ENCODE measurements at places on chromosomes 5 and 9. TPM values are rescaled to one million over a fixed set of nuclear protein-coding genes. Genes with fewer than 3 reads are reported as not detected.

The ECM2 gene
- 71.3 TPM for total RNA-seq

The STPG3 gene
- total RNA-seq: not detected

The PCDHA12 gene
- total RNA-seq: 0.29 TPM

The ZNF618 gene
- total RNA-seq: 8.2 TPM

The SPAG8 gene
- 0.61 TPM for total RNA-seq

The TXNDC8 gene
- total RNA-seq: not detected

The SHC3 gene
- total RNA-seq: 1.8 TPM

The LSM11 gene
- 2.1 TPM for total RNA-seq

The PCDH1 gene
- 43.8 TPM for total RNA-seq

The RLN1 gene
- not detected for total RNA-seq

The CYLC2 gene
- total RNA-seq: not detected

The OGN gene
- total RNA-seq: 9.4 TPM
